Stimulated activated CD8-positive, alpha-beta memory T cell treated with anti-CD3 and anti-CD28 coated beads, Interleukin-4, amount 100 ng/mL, for 4 hours (primary cell): ENCODE measurements at places on chromosomes 5 and 9.

DNA sequence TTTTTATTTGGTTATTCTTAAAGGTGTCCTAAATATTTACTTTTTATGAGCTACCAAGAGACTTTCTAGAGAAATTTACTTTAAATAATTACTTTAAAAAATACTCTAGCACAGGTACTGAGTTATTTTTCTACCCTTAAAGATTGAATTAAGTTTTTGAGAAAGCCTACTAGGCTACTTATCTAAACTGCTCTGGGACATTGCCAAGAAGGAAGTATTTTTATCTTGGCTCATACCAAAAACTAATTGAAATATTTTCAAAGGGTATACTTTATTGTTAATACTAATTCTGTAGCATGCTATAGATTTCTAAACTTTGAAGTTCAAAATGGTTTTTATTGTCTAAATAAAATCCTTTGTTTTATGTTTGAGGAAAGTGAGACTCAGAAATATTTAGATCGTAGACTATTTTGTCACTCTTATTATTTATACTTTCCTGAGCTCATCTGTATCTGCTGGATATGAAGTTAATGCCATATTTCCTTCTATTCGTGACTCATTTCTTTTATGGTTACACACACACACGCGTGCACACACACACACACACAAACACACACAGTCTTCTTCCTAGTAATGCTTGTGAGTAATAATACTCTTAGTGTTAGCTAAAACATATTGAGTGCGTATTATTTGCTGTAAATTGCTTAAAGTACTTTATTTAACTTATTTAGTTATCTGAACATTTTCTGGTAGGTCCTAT lies 89.5 kb downstream of the MAN2A1 start:
- no peak for DNase-seq

DNA sequence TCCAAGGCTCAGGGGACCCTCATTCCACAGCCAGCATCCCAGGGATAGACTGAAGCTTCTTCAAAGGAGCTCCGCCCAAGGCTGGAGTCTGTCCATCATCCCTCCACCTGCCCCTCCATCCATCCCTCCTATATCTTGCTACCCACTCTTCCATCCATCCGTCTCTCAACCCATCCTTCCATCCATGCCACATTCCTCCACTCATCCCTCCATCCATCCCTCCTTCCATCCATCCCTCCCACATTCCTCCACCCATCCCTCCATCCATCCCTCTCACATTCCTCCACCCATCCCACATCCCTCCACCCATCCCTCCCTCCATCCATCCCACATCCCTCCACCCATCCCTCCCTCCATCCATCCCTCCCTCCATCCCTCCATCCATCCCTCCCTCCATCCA lies 5.5 kb upstream of the VAV2 start:
- DNase-seq = no peak

DNA sequence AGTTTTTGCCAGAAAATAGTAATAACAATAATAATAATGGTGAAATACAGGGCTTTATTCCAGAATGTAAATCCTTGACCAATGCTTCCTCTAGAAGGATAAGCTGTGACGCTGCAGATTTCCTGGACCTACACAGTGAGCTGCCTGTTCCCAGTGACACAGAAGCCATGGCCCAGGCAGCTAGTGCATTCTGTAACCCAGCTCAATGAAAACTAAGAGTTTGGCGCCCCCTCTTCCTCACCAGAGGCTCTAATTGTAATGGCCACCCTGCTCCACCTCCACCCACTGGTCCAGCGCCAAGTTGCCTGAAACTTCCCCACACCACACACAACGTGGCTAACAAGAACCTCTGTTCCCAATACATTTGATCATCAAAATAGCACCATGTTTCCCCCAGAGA lies 248.1 kb downstream of the CETN3 start:
- DNase-seq = no peak

- DNase-seq = no peak
Observed at GRCh38 chr5:172149073-172149472, 39.0 kb downstream of the STK10 start.

- no peak for DNase-seq
Observed at GRCh38 chr5:132742626-132743025, 4.6 kb upstream of the CCNI2 start.

DNA sequence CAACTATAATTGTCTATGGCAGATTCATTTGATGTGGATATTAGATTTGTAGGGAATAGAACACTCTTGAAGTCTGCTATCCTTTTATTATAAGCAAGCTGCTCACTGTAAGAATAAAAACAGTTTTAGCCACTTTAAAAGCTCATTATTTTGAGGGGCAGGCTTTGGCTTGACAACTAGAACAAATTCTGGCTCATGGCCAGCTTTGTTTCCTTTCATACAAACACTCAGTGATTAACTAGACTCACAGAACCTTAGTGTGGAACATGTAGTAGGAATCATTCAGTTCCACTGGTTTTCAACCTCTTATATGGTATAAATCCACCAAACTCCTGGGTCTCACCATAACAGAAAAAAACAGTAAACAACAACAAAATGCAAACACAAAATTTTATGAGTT lies 27.4 kb upstream of the CEP120 start:
- DNase-seq = no peak

GRCh38 chr5:21574438-21574837 lies 1278.7 kb downstream of the CDH12 start:
- DNase-seq = no peak

DNA sequence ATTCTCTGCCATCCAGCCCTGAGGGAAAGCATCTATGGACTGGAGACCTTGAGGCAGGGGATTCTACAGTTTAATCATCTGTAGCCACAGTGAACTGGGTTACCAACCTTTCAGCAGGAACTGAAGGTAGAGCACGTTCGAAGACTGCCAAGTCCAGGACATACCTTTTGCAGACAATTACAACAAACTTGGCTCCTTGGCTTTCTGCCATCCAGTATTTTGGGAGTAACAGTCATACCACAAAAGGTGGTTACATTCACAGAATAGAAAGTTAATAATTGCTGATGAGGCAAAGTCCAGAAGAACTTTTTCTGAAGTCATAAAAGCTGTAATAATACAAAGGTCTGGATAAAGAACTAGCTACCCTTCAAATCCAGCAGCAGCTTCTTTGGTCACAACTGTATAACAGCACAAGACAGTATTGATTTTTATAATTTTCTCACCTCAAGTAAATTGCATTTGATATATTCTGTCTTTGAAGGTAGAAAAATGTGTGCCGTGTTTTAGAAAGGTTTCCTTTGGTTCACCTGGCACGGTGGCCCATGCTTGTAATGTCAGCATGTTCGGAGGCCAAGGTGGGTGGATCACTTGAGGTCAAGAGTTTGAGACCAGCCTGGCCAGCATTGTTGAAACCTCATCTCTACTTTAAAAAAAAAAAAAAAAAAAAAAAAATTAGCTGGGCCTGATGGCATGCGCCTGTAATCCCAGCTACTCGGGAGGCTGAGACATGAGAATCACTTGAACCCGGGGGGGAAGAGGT lies 236.6 kb downstream of the NR3C1 start:
- no peak for DNase-seq

GRCh38 chr9:91195372-91196012 lies 166.2 kb downstream of the AUH start:
- no peak for DNase-seq

DNA sequence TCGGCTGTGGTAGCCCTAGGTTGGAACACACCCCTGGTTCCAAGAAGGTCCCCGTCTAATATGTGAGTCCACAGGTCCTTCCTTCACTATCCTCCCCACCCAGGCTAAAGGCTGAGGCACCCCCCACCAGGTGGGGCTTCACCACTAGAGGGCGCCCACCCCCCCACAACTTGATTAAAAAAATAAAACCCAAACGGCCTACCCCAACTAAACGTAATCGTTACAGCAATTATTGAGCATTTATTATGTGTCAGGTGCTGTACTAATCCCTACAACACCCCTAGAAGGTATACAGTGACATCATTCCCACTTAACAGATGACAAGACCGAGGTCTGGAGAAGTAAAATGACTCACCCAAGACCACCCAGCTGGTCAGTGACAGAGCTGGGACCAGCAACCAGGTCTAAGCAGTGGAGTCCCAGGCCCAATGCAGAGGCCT lies 65.0 kb downstream of the FGF18 start:
- DNase-seq = peak; percentile 20

- no peak for DNase-seq
Observed at GRCh38 chr9:8457816-8458215, 658.2 kb upstream of the DMAC1 start.

DNA sequence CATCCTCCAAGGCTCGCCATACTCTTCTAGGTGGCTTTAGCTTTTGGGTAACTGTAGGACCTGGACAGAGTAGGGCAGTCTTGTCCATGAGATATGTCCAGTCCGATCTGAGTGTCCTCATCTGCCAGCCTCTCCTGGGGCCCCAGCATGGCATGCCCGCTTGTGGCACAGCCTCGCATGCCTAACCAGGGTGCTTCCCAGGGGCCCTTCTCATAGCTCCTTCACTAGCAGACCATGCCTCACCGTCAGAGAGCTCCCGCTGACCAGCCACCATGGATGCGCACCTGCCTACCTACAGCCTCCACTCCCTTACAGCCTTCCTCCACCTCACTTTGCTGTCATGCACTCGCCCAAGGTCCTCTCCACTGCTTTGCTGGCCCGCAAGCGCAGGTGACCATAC lies 60.6 kb upstream of the FNIP1 start:
- DNase-seq = no peak

DNA sequence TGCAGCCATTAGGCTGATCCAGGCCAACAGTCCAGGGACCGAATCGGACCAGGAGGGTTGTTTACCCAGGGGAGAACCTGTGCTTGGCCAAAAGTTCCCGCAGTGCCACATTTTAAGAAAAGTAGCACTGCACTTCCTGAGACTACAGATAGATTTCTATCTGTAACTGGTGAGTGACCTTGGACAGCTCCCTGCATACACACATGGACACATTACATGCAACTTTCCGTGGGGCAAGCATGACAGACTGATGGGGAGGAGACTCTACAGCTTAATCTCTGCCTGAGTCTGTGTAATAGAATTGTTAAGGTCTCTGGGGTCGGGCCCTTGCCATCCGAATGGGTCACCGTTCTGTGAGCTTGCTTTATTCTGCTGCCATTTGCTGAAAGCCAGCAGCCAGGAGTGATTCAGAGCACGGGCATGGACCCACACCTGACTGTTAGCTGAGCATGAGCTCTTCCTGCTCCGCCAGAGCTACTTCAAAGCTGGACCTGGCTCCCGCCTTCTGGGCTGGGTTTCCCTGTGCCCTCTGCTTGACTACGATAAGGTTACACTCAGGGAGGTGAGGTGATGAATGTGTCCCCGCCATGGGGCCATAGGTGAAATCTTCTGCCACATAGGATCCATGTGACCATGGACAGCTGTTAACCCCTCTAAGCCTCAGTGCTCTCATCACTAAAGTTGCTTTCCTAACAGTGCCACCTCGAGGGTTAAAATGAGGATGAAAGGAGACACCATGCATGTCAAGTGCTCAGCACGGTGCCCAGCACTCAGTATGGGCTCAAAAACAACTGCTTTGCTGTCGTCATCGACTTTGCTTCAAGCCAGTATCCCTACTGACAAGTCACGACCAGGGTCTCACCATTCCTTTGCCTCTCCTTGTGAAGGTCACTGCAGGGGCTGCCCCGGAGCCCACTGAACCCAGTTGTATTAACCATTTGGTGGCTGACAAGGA lies 200.0 kb downstream of the MELK start:
- no peak for DNase-seq

GRCh38 chr5:174817610-174818009 lies 93.2 kb downstream of the MSX2 start:
- no peak for DNase-seq

GRCh38 chr5:56078278-56079156 lies 83.8 kb upstream of the IL6ST start:
- DNase-seq = no peak

DNA sequence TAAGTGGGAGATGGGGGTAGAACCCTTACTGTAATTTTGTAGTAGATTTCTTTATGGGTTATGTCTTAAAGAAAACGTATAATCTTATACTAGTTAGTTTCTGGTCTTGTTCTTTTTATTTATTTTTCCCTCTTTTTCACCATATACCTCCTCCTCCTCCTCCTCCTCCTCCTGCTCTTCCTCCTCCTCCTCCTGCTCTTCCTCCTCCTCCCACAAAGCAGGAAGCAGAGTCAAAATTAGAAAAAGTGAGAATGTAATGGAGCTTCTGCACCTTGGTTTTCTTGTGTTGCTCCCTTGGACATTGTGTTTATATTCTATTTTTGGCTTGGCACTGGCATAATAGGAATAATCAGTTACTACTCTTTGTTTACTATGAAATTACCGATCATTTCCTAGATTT lies 4.5 kb downstream of the MACIR start:
- DNase-seq = no peak

GRCh38 chr5:165504674-165505073 lies 1999.3 kb downstream of the MAT2B start:
- no peak for DNase-seq
